Activated CD4-positive, CD25-positive, alpha-beta regulatory T cell treated with anti-CD3 and anti-CD28 coated beads, Interleukin-2, amount 50 U/mL, for 24 hours (primary cell): ENCODE measurements at places on chromosomes 16 and 17.

- ATAC-seq: no peak
Observed at GRCh38 chr17:38899421-38899820, 26.0 kb upstream of the LASP1NB start.

- no peak for ATAC-seq
Observed at GRCh38 chr16:17204644-17205043, 266.1 kb downstream of the XYLT1 start.

DNA sequence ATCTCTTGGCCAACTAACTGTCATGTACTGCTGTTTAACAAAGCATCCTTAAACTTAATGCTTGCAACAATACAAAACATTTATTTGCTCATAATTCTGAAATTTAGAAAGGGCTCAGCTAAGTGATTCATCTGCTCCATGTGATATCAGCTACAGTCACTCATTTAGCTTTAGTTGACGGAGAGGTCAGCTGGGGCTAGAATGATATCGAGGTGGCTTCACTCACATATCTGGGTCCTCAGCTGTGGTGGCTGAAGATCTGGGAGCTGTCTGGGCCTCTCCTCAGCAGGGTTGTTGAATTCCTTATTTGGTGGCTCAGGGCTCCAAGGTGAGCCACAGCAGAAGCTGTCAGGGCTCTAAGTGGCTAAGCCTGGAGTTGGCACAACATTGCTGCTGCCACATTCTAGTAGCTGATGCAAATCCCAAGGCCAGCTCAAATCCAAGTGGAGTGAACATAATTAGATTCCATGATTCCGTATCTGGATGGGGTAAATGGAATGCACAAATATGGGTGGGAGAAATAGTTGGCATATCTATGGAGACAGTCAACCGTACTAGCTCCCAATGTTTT, 62.8 kb downstream of the HS3ST3A1 start:
- ATAC-seq: no peak

DNA sequence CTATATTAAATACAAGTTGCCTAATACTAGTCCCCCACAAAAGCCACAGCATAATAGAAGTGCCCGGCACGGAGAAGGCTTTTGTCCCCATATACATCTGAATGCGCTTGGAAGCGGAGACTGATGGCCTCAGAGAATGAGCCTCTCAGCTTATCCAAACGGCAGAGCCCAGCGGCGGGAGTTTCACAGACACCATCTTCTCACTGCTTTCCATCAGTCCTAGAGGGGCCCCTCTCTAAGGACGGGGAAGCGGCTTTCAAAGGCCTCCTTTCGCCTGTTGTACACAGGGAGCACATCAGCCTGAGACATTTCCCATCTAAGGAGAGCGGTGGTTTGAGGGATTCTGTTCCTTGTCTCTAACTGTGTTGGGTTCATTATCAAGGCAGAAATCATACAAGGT, 16.9 kb downstream of the NXN start:
- ATAC-seq: no peak

DNA sequence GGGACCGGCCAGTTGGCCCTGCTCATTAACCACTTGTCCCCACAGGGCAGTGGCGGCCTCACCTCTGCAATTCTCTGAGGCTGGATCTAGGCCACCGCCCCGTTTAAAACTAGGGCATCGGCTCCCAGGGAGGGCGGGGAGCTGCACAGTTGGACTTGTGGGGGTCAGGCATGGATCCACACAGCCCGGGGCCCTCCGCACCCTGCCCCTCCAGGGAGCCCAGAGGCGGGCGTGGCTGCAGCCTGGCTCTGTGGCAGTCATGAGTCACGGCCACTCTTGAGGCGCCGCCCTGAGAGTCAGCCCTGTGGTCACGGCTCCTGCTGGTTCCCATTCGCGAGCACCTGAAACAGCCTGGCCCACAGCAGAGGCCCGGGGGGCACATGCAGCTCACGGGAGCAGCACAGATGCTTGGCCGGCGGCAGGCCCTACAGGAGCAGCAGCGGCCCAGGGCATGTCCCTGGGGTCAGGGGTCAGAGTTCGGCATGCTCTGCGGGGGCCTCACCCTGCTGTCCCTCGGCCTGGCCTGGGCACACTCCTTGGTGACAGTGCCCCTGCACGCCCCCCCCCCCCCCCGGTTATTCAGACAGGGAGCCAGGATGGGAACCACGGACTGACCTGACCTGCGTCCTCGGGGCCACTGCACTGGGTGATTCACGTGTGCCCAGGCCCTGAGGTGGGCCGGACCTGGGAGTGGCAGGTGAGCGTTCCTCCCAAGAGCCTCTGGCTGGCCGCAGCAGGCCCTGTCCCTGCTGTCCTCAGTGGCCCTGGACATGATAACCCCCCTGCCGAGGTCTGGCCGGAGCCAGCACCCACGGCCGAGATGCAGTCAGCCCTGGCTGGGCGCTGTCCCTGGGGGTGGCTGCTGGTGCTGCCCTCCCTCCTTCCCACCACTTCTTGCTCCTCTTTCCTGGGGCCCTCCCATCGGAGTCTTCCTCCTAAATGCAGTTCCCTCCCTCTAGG, 8.2 kb downstream of the CAPN15 start:
- no peak for ATAC-seq

GRCh38 chr16:4290236-4290830, 17.5 kb upstream of the TFAP4 start:
- no peak for ATAC-seq

- ATAC-seq: no peak
Observed at GRCh38 chr17:27980043-27980442, 62.4 kb upstream of the NLK start.

GRCh38 chr17:6943406-6943805, 52.4 kb upstream of the ALOX12 start:
- no peak for ATAC-seq
